ENCODE measurements at places on chromosomes 7 and 10.

GRCh38 chr10:75431180-75432111 is at the start of gene LRMDA:
Gene LRMDA (plus strand): TSS chr10:75431624.
- DNase-seq, result no peak

- DNase-seq, result peak; percentile 59
Observed at GRCh38 chr7:87599336-87599735, 1.3 kb downstream of the ABCB1 start.

- DNase-seq, result no peak
Observed at GRCh38 chr7:128359939-128360338, 1.6 kb downstream of the PRRT4 start.

DNA sequence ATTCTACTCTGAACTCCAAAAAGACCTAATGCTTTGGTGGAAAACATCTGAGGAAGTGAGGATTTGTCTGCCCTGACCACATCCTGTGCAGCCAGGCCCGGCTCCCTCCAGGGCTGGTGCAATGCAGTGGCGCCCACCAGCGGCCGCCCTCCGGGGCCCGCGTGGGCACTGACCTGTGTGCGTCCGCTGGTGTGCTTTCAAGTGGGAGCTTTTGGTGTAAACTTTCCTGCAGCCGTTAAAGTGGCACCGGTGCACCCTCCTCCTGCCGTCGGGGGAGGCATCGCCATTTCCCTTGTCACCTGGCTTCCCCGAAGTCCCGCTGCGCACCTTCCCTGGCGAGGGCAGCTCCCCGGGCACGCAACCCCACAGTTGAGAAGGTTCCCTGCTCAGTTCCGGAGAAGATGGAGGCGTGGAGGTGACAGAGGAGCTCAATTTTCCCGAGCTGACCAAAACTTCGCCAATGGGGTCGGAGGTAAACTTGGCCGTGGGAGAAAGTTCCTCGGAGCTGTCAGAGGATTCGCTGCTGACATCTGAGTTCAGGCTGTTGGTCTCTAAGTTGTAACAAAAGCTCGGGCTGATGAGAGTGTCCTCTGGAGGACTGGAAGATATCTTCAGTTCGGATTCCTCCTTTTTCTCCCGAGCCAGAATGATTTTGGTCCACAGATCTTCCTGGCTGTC is 3.4 kb downstream of the KLF6 start:
- DNase-seq, result peak; percentile 72

DNA sequence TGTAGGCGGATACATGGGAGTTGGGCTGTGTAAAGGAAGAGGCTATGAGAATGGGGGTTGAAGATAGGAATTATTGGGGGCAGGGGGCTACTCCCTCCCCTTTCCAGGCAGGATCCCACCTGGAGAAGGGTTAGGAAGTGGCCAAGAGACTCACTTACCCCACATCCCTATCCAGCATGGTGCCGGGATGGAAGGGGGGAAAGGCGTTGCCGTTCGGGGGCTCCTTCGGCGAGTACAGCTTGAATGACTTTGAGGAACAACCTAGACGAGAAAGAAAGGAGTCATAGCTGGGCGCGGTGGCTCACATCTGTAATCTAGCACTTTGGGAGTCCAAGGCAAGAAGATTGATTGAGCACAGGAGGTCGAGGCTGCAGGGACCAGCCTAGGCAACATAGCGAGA is 8.9 kb downstream of the LDB1 start:
- no peak for DNase-seq

DNA sequence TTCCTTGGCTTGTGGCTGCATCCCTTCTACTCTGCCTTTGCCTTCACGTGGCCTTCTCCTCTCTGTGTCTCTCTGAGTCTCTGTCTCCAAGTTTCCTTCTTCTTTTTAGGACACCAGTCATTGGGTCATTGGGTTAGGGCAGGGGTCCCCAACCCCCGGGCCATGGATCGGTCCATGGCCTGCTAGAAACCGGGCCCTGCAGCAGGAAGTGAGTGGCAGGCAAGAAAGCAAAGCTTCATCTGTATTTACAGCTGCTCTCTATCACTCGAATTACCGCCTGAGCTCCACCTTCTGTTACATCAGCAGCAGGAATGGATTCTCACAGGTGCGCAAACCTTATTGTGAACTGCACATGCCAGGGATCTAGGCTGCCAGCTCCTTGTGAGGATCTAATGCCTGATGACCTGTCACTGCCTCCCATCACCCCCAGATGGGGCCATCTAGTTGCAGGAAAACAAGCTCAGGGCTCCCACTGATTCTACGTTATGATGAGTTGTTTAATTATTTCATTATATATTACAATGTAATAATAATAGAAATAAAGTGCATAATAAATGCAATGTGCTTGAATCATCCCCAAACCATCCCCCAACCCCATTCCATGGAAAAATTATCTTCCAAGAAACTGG is 47.9 kb upstream of the DOCK1 start:
- no peak for DNase-seq

DNA sequence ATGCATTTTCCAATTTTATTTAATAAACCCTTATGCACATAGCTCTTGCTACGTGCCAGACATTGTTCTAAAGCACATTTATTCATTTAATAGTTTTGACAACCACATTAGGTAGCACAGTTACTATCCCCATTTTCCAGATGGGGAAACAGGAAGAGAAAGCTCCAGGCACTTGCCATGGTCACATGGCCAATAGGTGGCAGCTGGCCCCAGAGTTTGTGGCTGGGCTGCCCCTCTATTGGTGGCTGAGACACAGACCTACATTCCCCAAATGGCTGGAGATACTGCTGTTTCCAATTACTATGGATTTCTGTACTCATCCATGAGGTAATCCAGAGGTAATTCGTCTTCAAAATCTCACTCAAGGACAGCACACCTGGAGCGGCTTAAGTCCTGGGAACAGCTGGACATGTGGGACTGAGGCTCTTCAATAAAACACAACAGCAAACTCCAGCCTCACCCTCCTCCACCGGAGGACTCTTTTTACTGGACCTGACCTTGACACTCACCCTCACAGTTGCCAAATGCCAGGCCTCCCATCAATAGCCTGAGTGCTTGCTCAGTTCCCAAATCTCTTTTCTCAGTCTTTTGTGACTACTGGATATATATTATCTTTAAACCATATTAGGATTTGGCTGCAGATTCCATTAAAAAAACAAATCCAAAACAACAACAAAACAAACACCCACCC is 106.1 kb downstream of the CLEC2L start:
- peak; percentile 17 for DNase-seq

DNA sequence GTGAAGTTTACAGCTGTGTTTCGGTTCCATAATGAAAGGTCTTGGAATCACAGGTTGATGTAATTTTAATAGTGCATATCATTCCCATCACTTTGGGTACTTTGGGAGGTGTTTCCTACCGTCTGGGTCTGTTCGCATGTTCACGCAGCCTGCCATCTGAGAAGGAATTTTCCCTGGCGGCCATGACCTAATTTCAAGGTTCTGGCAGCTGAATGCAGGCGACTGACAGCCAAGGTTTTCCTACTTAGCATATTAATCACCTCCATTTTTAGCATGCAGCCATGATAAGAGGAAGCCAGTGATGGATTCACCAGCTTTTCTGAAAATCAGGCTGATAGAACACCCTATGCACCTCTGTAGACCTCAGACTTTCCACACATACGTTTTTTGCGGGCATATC is 319.1 kb upstream of the TMEM229A start:
- DNase-seq, result no peak

- DNase-seq, result no peak
Observed at GRCh38 chr10:69726850-69727249, 74.9 kb upstream of the COL13A1 start.

DNA sequence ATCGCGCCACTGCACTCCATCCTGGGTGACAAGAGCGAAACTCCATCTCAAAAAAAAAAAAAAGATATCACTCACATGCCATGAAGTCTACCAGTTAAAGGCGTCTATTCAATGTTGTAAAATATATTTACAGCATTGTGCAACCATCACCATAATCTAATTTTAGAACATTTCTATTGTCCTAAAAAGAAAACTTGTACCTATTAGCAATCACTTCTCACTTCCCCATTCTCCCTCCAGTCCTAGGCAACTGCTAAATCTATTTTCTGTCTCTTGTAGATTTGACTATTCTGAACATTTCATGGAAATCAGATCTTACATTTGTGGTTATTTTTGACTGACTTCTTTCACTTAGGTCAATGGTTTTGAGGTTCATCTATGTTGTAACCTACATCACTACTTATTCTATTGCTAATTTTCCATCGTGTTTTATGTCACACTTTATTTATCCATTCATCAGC is 25.2 kb upstream of the OTUD1 start:
- no peak for DNase-seq

GRCh38 chr7:149559711-149560110 is 62.1 kb upstream of the ZNF746 start:
- DNase-seq, result no peak

- no peak for DNase-seq
Observed at GRCh38 chr7:1842321-1843221, 172.5 kb downstream of the ELFN1 start.

All from activated CD8-positive, alpha-beta memory T cell treated with anti-CD3 and anti-CD28 coated beads, Interleukin-2, amount 50 U/mL, for 48 hours (primary cell).